ENCODE measurements at places on chromosomes 7 and 10. TPM values are rescaled to one million over a fixed set of nuclear protein-coding genes. Genes with fewer than 3 reads are reported as not detected.

DNA sequence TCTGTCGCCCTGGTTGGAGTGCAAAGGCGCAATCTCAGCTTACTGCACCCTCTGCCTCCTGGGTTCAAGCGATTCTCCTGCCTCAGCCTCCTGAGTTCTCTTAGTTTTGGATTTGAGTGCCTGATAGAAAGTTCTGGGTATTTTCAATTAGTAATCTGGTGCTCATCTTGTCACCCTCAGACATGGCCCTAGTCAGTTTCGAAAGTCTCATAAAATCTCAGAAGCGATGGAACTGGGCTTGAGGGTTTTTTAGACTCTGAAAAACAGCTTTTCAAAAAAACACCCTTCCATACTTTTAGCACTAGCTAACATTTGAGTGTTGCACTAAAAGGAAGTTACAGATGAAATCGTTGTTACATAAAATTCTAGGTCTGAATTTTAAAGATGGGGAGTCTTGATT lies 9.4 kb upstream of the PIP4K2A start:
- DNase-seq: no peak

The SMKR1 gene
- not detected for total RNA-seq

DNA sequence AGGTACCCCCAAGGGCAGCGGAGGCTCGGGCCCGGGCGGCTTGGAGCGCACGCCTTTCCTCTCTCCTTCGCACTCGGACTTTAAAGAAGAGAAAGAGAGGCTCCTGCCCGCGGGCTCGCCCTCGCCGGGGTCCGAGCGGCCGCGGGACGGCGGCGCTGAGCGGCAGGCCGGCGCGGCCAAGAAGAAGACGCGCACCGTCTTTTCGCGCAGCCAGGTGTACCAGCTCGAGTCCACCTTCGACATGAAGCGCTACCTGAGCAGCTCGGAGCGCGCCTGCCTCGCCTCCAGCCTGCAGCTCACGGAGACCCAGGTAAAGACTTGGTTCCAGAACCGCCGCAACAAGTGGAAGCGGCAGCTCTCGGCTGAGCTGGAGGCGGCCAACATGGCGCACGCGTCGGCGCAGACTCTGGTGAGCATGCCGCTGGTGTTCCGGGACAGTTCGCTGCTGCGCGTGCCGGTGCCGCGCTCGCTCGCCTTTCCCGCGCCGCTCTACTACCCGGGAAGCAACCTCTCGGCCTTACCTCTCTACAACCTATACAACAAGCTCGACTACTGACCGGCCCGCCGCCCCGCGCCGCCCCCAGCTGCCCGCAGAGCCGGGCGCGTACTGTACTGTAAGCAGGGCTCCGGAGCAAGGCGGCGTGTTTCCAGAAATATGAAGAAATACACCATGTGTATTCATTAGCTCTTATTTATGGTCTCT lies 1.8 kb downstream of the HMX2 start:
- no peak for DNase-seq

DNA sequence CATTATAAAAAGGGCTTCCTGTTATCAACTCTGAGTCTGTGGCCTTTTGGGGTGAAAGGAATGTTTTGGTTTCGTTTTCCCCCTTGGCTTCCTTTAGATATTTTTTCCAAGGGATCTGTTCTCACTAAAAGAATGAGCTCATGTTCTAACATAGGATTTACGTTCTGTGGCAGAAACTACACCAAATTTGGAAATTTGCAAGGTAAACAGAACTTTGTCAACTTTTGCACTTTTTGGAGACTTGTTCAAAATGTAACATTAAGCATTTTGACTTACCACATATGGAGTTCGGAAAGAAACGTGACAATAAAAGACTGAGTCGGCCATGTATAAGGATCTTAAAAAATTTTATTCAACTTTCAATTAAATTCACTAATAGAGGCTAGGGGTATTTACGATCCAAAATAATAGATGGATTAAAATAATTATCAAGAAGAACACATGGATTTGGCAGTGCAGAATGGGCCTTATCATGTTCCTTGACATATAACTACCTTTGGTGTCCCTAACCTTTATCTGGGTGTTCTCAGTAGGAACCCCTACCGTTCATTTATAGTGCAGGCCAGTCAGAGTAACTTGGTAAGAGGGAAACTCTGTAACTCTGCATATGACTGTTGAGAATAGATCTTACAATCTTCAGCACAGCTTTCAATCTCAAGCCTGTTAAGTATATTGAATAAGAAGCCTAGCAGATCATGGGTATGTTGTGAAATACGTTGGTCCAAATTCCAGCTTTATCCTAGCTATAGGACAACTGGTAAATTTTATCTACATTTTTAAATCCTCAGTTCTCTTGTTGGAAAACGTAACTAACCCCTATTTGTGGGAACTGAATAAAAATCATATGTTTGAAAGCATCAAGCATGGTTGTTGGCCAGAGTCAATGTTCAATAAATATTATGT lies 11.8 kb downstream of the CPED1 start:
- DNase-seq: no peak

- no peak for DNase-seq
Observed at GRCh38 chr7:29989257-29989995, at the start of gene SCRN1. TSS of gene SCRN1 (minus strand) at chr7:29989801. CDS start at chr7:29969067, 20,734 bp downstream.

- DNase-seq: no peak
Observed at GRCh38 chr7:157238087-157238486, 98.7 kb upstream of the DNAJB6 start.

The CDHR1 gene
- total RNA-seq: not detected

GRCh38 chr10:86389441-86390193 lies 23.0 kb upstream of the GRID1 start:
- DNase-seq: no peak

GRCh38 chr7:128120116-128120515 lies 88.9 kb upstream of the LRRC4 start:
- DNase-seq: no peak

DNA sequence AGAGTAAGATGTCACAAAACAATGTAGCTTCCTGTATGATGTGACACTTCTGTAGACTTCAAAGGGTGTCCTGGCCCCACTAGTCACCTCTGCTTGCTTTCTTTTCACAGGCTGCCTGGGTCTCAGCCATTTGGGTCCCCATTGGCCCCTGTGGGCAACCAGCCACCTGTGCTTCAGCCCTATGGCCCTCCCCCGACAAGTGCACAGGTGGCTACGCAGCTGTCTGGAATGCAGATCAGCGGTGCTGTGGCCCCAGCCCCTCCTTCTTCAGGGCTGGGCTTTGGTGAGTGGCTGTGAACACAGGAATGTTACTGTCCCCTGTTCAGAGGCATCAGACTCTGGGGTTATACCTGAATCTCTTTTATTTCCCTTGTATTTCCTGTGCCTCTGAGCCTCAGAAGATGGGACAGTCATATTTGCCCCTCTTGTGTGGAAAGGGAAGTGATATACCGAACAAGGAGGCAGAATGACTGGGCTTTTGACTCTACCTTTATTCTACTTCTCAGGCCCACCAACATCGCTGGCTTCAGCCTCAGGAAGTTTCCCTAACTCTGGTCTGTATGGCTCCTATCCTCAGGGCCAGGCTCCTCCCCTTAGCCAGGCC lies 15.4 kb downstream of the SEC24C start:
- DNase-seq: no peak

Data from ascending aorta (tissue), 2 donors.